ENCODE measurements at places on chromosomes 3 and 15.

GRCh38 chr3:190131329-190131728 lies 10.6 kb upstream of the P3H2 start:
- DNase-seq: peak; percentile 30

GRCh38 chr3:60758831-60759230 lies 492.4 kb downstream of the FHIT start:
- no peak for DNase-seq

DNA sequence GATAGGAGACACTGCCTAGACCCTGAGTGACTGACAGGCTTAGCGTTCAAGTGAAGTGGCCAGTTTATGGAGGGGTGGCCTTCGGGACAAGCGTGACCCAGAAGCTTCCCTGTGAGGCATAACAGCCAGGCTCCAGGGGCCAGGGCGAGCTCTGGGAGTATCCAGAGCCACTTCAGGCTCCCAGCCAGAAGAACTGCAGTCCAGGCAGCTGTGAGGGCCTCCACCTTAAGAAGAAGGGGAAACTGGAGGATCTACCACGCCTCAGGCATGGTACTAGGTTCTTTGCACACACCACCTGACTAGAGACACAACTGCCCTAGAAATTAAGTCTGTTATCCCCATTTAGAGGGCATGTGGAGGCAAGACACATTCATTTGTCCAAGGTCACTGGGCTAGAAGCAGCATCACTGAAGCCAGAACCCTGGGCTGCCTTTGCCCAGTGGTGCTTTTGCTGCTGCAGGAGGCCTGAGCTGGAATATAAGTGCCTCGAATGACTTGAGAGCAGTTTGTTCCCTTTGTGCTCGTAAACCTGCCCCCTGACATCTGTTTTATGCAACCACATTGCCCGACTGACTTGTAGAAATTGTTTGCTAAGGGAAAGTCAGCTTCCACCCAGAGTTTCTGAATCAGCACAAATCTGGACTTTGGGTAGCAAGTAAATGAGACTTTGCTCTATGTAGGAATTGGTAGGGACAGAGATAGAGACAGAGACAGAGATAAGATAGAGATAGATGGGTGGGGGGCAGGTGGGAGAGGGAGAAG lies 23.3 kb downstream of the RASGRF1 start:
- DNase-seq: no peak

DNA sequence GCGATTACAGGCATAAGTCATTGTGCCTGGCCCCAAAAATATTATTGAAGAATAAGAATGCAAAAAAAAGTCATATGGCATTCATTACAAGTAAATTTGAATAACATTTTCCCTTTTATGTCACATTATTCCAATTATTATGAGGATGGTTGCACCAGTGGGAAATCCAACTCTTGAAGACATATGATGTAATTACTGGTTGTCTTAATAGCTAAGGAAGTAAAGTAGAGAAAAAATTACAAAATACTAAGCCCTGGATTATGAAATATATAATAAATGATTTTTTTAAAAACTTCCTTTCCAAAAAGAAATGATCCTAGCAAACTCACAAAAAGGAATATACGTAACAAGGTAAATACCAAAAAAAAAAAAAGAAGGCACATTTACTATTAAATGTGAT lies 98.9 kb downstream of the FMN1 start:
- DNase-seq: no peak

DNA sequence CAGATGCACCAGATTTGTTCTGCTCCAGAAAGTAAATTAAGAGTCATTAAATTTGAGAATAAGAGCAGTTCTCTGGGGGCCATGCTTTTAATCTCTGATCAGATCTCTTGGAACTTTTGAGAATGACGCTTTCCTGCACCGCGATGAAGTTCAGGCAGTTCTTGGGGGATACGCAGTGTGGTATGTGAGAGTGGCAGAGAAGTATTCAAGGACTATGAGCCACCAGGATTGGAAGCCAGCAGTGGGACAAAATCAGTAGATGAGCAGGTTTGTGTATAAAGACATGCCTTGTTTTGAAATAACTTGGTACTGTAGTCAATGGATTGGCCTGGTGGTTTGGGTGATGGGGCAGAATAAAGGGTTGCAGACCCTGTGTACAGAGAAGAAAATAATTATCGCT lies 483.6 kb downstream of the ERC2 start:
- no peak for DNase-seq

GRCh38 chr3:178060407-178060806 lies 475.8 kb upstream of the KCNMB2 start:
- no peak for DNase-seq

DNA sequence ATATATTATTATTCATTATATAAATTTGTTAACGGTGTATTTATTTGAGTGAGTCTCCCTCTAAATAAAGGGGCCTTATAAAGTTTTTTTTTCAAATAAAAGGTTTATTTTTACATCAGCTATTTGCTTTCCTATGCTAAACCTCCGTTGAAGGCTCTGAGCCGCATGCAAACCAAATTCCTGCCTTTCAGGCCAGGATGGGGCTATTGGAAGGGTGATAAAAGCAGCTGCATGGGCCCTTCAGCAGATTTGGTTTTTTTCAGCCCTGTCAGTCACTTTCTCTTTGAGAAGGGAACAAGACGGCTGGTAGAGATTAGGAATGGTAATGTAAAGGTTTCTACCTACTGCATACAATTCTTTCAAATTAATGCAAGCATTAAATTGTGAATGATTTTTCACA lies 244.2 kb downstream of the WNT5A start:
- no peak for DNase-seq

DNA sequence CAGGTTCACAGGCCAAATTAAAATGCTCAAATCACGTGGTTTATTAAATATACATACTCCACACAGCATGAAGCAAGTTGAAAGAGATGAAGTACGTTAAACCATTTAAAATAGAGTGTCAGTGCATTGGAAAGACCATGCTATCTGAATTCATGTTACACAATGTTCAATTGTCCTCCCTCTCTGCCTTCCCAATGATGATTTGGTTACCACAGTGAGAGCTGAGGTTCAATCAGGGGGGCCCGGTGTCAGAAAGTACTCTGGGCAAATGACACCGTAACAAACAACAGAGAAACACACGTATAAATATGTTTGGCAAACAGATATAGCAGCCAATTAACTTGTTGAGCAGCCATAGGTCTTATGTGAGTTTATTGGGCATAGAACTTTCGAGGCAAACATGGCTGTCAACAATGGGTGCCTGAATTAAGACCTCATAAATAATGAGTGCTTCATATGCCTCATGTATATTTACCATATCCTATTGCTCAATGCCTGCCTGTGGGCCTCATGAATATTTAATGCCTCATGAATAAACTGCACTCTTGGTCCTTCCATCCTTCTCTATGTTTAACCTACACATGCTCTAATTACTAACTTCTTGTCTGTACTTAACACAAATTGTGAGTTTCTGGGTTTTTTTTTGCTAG lies 641.5 kb downstream of the PLOD2 start:
- no peak for DNase-seq

DNA sequence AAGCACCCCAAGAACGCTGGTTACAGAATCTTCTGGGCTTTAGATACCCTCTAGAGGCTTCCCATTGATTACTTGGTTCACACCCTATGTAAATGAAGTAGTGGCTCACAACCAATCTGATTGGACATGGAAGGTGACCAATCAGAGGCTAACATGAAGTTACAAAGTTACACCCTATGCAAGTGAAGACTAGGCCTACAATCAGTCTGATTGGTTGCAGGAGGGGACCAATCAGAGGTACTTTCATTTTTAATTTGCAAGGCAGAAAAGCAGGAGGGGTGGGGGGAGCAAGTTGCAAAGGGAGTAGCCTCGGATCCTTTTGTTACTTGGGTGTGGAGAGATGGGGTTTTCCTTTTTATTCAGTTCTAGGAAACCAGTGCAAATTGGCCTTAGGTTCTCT lies 11.1 kb upstream of the RTP2 start:
- peak; percentile 46 for DNase-seq

DNA sequence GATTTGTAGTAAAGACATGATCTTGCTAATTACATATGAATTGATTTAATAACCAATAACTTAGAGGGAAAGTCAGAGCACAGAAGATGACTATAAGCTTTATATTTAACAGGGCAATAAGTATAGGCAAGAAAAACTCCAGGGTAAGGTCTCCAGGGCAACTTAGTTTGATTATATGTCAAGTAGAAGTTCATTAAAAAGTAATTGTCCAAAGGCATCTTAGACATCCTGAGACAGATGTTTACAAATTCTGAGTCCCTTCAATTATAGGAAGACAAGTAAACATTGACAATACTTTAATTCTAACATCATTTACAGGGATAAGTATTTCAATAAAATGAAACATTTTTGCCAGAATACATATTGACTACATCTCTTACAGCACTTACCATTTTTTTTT lies 416.0 kb downstream of the RAP2B start:
- no peak for DNase-seq

DNA sequence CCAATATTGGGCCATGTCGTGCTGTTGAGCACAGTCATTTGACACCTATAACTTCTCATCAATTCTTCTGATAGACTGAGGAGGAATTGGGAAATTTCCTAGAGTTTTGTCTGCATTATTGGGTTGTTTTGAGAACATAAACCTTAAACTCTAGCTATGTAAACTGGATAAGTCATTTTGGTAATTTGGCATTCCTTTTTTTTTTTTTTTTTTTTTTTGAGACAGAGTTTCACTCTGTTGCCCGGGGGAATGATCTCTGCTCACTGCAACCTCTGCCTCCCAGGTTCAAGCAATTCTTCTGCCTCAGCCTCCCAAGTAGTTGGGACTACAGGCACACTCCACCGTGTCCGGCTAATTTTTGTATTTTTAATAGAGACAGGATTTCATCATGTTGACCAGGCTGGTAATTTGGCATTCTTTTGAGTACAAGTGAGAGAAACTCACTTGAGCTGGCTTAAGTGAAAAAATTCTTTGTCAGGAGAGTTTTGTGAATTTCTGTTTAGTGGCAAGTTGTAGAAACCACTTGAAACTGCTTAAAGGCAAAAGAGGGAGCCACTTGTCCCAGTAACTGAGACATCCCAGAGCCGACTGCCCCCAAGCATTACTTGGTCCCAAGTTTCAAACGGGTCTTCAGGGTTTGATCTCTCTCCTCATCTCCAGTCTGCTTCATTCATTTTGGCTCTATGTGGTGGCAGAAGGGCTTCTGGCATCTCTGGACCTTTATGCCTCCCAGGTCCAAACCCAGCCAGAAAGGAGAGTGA lies 34.9 kb downstream of the FLNB start:
- no peak for DNase-seq

- DNase-seq: no peak
Measured at GRCh38 chr15:44782516-44782915, 46.2 kb downstream of the TRIM69 start.

DNA sequence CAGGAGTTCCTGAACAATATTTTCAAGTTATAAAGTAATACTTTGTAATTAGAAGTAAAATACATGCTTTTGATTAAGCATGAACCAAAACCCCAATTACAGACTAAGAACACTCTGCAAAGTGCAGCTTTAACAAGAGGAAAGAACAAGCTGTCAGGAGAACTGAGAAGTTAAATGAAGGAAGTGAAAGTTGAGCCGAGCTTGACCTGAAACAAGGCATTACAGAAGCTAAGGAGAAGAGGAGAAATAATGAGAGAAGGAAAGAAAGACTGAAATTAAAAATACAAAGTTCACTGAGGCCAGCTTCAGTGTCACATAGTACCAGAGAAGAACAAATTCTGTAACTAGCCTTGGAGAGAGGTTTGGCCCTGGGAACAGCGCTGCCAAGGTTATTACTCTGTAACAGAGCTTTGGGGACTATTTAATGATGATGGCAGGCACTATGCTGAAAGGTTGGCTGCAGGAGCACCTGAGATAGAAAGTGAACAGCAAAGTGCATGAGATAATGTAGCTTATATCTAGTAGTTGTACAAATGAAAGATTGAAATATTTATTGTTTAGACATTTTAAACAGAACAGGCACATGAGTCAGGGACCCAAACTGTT lies 241.9 kb upstream of the PEX5L start:
- no peak for DNase-seq

DNA sequence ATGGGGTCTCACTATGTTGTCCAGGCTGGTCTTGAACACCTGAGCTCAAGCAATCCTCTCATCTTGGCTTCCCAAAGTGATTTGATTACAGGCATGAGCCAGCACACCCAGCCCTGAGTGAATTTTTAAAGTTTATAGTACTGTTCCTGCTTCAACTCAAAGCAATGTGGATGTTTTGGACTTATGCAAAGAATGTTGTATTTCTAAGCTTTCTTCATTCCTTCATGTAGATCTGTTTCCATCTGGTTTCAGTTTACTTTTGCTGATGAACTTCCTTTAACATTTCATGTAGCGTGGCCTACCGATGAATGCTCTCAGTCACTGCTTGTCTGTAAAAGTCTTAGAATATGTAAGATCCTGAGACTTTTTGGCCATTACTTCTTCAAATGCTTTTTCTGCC lies 23.2 kb downstream of the NRG4 start:
- no peak for DNase-seq

DNA sequence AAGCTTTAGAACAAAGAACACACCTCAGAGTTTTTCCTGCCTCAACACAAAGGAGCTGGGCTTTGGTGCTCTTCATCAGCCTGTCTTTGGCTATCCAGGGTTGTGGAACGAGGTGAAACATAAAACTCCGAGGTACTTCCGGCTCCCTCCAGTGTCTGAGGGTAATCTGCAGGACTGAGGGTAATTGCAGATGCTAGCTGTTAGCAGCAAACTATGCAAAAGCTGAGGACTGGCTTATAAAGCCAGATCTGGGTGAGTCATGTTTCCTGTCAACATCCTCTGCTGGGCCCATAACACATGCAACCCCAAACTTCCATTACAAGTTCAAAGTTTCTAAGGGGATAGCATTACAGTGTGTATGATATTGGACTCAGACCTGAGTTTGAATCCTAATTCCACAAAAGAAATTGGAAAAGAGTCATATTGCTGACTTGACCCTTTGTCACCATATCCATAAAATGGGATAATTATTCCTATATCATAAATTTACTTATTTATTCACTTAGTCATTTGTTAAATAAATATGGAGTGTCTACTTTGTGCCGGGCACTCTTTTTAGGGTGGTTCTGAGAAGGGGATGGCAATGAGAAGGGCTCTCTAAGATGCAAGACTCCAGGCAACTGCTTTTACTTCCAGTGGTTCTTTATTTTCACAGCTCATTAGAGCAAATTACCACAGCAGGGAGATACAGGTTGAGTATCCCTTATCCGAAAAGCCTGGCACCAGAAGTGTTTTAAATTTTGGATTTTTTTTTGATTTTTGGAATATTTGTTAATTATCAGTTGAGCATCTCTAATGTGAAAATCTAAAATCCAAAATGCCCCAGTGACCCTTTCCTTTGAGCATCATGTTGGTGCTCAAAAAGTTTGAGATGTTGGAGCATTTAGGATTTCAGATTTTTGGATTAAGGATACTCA lies 9.5 kb upstream of the TRIM69 start:
- DNase-seq: peak; percentile 86

- no peak for DNase-seq
Measured at GRCh38 chr3:49260806-49261324, 16.2 kb downstream of the C3orf62 start.

DNA sequence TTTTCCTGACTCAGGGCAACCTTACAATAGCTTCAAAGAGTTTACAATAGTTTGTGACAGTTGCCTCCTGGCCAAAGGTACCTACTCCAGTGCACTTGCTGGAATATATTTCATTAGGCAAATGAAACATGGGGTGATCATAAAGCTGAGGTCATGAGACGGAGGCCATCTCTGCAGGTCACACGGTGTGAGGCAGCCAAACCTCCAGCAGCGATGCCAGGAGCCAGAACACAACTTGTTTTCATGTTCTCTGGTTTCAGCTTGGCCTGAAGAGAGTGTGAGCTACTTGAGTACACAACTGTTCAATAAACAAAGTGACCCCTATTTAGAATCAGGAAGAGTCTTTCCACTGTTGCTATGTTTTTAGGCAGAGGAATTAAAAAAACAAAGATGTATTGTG lies 42.7 kb upstream of the PYGO1 start:
- no peak for DNase-seq

GRCh38 chr3:141539431-141540187 lies 52.8 kb downstream of the RASA2 start:
- DNase-seq: no peak
